ENCODE measurements at places on chromosomes 3 and 15.

DNA sequence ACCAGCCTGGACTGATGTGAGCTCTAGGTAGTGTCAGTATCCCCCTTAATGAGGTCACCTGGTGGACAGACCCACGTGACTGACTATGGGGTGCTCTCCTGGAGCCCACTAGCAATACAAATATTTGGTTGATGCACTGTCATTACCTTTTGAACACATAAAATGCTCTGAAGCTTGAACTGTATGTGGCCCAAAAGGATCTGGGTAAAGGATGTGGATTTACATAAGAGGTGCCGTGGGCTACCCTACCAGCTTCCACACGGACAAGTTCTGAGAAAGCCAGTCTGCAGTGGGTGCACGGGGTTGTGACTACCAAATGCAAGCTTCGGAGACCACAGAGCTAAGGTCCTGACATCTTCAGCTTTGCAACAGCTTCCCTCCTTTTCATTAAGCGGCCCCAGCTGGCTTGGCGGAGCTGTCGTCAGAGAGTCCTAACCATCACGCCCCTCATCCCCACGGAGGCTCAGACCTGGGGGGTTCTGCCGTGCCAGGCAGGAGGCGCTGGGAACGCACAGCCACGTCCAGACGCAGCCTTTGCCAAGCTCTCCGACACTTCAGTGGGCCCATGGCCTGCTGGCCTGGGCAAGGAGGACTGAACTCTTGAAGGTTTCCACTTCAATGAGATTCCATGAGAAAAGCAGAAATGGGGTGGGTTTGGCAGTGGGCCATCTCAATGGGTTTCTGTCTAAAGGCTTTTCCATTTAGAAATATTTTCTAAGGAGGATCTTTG is 228.3 kb downstream of the ADAMTS17 start:
- DNase-seq, result no peak

DNA sequence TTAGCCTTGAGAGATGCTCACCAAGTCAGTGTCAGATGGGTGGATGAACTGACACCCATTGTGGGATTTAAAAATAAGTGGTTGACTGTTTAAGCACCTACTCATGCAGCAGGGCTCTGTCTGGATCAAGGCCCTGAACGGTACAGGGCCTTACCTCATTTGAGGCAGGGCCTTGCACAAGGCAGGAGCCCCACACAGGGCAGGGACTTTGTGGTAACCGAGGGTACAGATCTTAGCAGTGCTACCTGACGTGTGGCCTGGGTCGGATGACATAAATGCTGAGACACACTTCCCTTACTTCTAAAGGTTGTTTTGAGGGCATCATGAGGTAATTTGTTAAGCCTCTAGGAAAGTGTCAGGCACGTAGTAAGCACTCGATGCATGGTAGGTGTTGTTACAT is 59.5 kb upstream of the PLXNA1 start:
- no peak for DNase-seq

- no peak for DNase-seq
Observed at GRCh38 chr15:62940755-62941361, 101.7 kb upstream of the TPM1 start.

DNA sequence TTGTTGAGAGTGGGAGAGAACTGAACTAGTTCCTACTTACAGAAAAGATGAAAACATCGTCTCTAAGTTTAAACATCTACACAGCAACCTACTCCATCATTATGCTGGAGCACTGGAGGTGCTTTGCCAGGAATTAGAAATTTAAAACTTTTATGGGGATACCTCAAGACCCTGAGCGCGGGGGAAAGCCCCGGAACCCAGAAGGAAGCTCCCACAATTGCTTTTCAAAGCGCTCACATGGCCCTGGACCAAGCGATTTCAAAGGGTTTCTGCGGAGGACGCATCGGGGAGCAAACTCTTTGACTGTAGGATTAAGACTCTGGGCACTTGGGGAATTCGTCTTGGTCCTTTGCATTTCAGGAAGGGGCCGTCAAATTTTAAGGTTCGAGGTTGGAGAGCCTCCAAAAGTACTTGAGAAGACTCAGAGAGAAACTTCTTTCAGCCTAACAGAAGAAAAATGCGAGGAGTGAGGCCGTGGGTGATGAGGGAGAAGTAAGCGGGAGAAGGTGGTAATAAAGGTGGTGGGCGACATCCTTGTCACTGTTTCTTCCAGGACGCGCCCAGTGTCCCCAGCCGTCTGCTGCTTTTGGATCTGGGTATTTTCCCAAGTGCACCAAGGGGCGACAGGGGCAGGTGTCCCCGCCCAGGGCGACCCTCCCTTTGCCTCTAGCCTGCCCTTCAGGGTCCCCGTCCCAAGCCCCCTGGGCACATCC is 591 bp downstream of the PROK2 start:
- DNase-seq, result no peak

DNA sequence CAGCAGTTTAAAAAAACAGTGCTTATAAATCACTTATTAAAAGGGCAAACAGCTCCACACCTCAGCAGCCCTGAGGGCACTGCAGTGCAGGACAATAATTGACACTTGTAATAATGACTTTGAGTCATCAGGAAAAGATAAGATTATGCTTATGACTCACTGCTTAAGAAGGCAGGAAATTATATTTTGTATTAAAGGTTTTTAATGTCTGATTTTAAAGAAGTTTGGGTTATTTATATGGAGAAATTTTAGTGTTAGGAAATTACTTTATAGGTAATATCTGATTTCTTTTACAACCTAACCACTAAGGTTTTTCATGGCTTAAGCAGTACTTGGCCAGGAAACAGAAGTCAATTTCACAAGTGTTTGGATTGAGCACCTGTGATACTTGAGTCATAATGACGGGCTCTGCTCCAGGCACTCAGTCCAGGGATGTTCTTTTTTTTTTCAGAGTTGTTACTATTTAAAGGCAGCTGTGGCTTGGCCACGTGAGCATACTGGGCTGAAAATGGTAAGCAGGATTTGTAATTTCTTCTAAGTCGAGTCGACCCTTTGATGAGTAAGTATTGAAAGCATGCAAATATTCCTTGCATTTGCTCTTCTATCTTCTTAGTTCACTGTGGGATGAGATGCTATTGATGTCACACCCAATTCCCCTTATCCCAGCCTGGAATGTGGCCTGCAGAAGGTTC is 21.6 kb upstream of the SLC6A20 start:
- DNase-seq, result no peak

GRCh38 chr3:39383045-39383880 is at the start of gene SLC25A38:
TSS of gene SLC25A38 (plus strand) at chr3:39383370. CDS start at chr3:39383725, 355 bp downstream.
- peak; percentile 65 for DNase-seq

DNA sequence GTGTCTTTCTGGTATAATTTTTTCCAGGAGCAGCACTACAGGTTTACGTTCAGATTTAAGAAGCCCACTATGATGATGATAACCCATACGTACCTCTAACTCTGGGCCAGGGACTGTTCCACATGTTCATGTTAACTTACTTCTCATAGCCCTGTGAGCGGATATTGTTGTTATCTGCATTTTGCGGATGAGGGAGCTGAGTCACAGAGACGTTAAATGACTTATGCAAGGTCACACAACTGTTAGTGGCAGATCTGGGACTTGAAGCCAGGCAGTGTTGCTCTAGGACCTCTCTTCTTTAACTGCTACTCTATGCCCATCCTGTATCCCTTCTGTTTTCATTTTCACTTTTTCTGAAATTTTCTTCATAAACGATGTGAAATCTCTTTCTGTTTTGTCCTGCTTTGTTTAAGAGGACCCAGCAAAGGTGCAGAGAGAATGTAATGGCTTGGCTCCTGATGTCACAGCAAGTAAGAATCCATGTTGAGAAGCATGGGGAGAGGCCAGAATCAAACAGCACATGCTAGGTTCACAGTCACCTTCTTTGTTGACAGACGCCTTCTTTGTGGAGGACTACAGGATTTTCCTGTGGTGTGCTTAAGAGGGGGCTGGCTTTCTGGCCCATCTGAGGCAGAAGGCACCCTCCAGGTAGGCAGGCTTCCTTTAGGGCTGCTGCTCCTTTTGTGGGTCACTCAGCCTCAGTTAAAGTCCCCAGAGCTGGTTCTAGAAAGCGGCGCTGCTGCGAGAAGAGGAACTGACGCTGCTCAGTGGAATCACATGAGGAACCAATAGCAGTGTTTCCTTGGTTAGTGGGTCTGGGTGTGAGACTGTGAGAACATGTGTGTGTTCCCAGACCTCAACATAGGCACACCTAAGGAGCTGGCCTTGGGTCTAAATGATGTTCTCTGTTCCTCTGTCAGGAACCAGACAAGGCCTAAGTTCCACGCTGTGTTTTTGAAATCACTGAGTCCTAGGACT is 121.6 kb downstream of the TMEM108 start:
- DNase-seq, result no peak

GRCh38 chr3:149895769-149896168 is 74.9 kb downstream of the PFN2 start:
- DNase-seq, result no peak

- no peak for DNase-seq
Observed at GRCh38 chr3:151615464-151615863, 118.3 kb upstream of the AADACL2 start.

DNA sequence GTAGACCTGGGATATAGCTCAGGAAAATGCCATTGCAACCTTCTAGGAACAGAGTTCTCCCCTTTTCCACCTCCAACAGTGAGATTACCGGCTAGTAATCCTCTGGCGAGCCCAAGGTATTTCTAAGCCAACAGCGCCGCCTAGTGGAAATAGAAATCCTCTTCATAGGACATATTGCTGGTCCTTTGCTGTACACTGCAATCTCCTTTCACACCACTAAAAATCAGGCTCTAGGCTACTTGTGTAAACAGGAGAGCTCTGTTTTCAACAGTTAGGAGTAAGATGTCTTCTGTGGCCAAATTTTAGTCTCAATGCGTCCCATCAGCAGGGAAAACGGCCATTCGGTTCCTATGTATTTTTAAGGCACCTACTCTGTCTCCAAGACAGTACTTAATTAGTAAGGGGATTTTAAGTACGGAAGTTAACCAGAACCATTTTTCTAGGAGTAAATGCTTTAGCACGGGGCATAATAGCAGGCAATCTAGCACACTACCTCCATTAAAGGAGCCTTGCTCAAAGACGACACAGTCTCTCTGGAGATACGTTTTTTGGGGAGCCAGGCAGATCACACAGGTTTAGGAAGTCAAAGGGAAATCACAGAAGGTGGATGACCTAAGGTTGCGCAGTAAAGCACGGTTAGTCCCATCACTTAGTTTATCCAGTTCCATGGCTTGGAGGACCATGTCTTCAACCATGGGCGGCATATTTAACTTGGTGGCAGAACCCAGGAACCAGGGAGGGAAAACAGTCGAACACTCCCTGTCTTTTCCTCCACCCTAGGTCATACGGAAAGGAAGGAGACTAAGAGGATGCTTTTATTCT is 43.8 kb downstream of the NCEH1 start:
- peak; percentile 76 for DNase-seq

DNA sequence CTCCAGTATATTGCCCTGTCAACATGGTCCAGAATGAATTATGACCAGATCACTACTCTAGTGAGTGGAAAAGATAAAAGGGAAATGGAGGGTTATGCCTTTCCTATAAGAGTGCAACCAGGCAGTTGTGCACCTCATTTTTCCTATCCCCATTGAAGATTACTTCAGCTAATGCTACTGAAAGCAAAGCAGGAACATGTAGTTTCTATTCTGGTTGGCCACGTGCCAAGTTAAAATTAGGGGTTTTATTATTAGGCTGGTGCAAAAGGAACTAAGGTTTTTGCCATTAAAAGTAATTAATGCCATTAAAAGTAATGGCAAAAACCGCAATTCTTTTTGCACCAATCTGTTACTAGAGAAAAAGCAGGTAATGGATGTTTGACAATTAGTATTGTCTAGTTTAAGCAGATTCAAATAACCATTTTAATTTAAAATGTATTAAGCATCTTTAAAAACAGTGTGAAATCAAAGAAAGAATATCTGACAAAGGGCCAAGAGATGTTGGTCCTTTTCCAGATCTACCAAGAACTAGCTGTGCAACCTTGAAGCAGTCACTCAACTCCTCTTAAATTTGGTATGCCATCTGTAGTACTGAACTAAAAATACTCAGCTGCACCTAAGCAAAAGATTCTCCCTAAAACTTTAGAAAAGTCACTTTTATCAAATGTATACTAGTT is 567.5 kb upstream of the CCDC54 start:
- DNase-seq, result no peak

- DNase-seq, result no peak
Observed at GRCh38 chr3:195101927-195102608, 168.9 kb downstream of the XXYLT1 start.

DNA sequence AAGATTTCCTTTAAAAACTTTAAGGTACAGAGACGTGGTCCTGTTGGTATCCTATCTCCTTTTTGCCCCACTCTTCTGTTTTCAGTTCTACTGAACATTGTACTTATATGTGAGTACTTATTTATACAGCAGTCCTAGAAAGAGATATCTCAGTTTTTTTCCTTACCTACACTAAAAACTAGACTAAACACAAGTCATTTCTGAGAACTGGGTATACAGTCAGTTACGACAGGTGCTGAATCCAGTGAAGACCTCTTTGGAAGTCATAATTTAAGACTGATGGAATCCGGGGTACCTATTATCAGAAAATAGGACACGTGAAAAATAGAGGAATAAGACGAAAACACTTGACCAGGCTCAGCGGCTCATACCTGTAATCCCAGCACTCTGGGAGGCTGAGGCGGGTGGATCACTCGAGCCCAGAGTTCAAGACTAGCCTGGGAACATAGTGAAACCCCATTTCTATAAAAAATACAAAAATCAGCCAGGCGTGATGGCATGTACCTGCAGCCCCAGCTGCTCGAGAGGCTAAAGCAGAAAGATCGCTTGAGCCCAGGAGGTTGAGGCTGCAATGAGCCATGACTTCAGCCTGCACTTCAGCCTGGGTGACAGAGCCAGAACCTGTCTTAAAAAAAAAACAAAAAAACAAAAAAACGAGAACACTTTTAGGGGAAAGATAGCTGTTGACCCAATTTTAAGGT is 76.3 kb downstream of the KLHL25 start:
- DNase-seq, result no peak

DNA sequence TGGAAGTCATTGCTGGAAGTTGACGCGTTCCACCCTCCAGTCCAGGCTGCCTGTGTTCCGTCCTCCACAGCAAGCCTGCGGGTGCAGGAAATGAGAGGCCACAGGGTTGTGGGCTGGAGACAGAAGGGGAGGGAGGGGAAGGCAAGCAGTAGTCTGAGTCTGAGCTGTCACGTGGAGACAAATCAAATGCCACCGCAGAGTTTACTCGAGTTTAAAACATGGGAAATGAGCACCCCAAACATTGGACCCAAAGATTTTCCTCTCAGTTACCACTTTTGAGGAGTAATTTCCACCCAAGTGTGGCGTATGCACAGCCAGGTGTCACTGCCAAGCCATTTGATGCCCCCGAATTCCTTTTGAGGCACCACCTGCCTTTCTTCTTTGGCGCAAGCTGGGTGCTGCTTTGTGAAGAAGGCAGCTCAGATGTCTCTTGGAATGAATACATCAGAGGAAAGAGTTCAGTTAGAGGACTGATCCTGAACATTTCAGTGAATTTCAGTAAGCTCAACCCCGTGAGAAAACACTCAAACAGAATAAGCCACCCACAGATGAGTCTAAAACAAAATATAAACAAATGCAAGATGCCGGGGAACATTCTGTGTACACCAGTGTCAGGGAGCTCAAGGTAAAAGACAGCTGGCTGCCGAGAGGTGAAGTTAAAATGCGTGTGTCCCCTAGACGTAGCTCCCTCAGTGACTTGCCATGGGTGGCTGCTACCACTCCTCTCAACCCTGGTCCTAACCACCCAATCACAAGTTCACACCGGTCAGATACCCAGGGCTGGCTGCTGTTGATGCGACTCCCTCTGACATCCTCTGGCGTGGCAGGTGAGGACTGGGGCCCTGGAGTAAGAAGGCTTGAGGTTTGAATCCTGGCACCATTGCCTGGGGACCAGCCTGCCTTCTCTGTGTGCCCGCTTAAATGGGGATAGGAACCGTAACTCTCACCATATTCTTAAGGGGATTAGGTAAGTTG is 203.8 kb downstream of the UACA start:
- DNase-seq, result peak; percentile 48
